Aorta (tissue), 5 donors: ENCODE measurements at places on chromosomes 3 and 15.

GRCh38 chr3:175777495-175777894 is 918.4 kb downstream of the NAALADL2 start:
- no peaks in the 10 kb centered on the region for H3K27me3 ChIP-seq
- H3K4me3 ChIP-seq, result no peak overlapping the region
- no peak for DNase-seq
- H3K27ac ChIP-seq, result no peak overlapping the region

DNA sequence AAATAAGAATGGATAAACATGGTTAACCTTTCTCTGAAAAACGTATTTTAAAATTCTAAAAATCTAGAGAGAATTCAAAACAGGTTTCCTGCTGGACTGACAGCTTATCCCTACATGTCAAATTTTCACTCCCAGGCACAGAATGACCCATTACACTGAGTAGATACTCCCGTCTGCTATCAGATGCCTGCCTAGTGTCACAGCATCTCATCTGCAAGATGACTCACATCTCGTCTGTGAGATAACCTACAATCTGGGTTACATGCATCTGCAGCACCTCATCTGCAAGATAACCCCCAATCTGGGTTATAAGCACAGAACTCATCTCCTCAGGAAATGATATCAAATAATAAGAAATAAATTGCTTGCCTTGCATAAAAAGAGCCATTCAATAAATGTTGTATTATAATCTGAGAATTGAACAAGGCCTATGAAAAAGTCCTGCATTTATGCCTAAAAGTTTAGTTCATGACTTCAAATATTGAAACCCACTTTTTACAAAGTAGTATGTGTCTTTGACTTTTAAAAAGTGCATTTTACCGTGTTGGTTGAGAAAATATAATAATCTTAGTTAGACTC is 188.3 kb upstream of the THBS1 start:
- H3K4me1 ChIP-seq, result no peaks in the 10 kb centered on the region
- H3K27me3 ChIP-seq, result no peaks in the 10 kb centered on the region
- no peak overlapping the region for H3K4me3 ChIP-seq
- DNase-seq, result no peak
- no peaks in the 10 kb centered on the region for H3K36me3 ChIP-seq

DNA sequence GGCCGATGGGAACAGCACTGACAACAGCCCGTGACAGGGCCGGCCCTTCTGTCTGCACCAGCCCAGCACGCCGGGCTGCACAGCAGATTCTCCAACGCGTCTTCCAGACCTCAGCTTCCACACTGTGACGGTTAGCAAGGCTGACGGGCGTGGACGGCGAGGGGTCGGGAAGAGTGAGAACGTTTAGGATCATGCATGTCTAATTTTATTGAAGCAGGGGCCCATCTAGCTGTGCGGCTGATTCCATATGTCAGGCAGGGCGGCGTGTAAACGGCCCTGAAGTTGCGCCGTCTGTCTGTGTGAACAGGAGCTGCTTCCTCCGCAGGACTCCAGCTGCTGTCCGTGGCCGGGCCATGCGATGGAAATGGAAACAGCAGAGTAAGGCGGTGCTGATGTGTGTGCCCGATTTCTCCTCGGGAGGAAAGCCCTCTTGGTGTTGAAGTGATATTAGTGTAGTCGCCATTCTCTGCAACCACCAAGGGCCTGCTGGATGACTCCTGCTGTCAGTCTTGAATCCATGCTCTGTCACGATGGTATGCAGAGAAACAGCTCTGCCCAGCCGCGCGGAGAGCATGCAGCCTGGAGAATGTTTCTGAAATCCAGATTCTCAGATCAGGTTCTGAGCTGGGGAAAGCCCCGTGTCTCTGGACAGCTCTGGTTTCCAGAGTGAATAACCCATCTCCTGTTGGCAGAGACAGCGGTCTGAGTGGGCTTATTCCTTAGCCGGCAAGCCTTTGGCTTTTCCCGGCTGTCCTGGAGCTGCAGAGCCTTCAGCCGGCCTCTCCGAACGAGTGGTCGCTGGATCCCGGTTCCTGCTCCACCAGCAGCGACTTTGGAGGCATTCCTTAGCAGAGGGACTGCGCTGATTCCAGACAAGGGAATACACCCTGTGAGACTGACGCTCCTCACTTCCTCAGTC is 158.1 kb upstream of the UBE3A start:
- H3K27ac ChIP-seq, result peak overlapping the region; percentile 4
- no peaks in the 10 kb centered on the region for H3K36me3 ChIP-seq
- H3K4me3 ChIP-seq, result no peak overlapping the region
- no peaks in the 10 kb centered on the region for H3K27me3 ChIP-seq
- H3K4me1 ChIP-seq, result peaks cover 2% of the 10 kb centered on the region

- DNase-seq, result no peak
- no peaks in the 10 kb centered on the region for H3K36me3 ChIP-seq
- no peak overlapping the region for H3K27ac ChIP-seq
- H3K27me3 ChIP-seq, result no peaks in the 10 kb centered on the region
Measured at GRCh38 chr15:41562784-41563198, 3.8 kb downstream of the TYRO3 start.

GRCh38 chr15:101316529-101316928 is 21.5 kb upstream of the SNRPA1 start:
- H3K4me1 ChIP-seq, result no peaks in the 10 kb centered on the region
- H3K27me3 ChIP-seq, result no peaks in the 10 kb centered on the region
- H3K27ac ChIP-seq, result no peak overlapping the region
- no peak overlapping the region for H3K4me3 ChIP-seq

DNA sequence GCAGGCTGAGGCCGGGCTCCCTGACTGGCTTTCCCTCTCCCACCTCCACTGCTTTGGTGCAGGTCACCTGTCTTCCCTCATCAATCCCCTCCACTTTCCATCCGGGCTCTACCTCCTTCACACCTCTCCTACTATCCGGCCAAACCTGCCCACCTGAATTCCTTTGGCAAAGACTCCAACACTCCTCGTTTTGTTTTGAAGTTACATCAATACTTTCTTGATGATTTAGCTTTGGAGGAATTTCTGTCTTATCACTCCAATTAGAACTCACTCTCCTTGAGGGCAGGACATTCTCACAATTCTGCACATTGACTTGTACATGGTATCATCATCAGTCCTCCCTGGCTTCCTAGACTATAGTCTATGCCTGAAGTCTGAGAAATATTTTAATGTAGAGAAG is 20.4 kb downstream of the LDHAL6B start:
- no peak for DNase-seq
- H3K36me3 ChIP-seq, result peaks cover 4% of the 10 kb centered on the region
- H3K4me3 ChIP-seq, result no peak overlapping the region
- no peak overlapping the region for H3K27ac ChIP-seq

DNA sequence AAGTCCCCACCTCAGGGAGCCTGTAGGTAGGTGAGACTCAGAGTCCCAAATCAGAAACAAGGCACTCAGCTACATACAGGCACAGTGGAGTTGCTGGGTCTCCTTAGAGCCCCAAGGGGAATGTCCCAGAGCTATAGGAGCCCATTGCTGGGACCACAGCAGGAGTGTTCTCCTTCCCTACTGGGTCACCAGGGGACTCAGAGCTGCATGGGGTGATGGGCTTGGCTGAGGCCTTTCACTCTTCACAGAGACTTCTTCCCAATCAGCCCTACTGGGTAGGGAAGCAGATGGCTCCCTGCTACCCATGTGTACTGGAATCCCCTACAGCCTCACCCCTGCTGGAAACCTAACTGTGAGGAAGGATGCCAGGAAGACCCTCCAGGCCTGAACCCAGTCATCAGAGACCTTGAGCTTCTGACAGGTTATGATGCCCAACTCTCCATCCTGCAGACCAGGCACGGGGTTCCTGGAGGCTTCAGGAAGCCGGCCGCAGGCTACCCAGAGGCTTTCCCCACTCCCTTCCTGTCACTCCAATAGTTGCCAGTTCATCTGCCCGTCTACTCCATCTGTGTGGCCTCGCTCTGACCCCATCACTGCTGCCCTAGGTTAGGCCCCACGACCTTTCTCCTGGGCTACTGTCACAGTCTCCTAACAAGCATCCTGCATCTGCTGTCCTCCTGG is 24.0 kb downstream of the RASGRF1 start:
- no peaks in the 10 kb centered on the region for H3K4me1 ChIP-seq
- H3K4me3 ChIP-seq, result no peak overlapping the region
- no peaks in the 10 kb centered on the region for H3K36me3 ChIP-seq
- H3K27me3 ChIP-seq, result no peaks in the 10 kb centered on the region
- no peak for DNase-seq
- no peak overlapping the region for H3K27ac ChIP-seq

GRCh38 chr3:143266927-143267326 is 147.4 kb downstream of the CHST2 start:
- H3K36me3 ChIP-seq, result no peaks in the 10 kb centered on the region
- H3K4me1 ChIP-seq, result no peaks in the 10 kb centered on the region
- peaks cover 1% of the 10 kb centered on the region for H3K27me3 ChIP-seq

- H3K4me3 ChIP-seq, result no peak overlapping the region
- H3K36me3 ChIP-seq, result no peaks in the 10 kb centered on the region
- H3K27ac ChIP-seq, result no peak overlapping the region
- no peak for DNase-seq
- no peaks in the 10 kb centered on the region for H3K4me1 ChIP-seq
- no peaks in the 10 kb centered on the region for H3K27me3 ChIP-seq
Measured at GRCh38 chr15:93382200-93382820, 293.3 kb upstream of the RGMA start.

- no peak overlapping the region for H3K4me3 ChIP-seq
- H3K4me1 ChIP-seq, result no peaks in the 10 kb centered on the region
Measured at GRCh38 chr3:116338713-116339112, 106.6 kb downstream of the LSAMP start.

GRCh38 chr3:53483821-53484220 is 10.6 kb upstream of the CACNA1D start:
- no peak overlapping the region for H3K4me3 ChIP-seq
- H3K27me3 ChIP-seq, result no peaks in the 10 kb centered on the region
- no peak overlapping the region for H3K27ac ChIP-seq
- no peaks in the 10 kb centered on the region for H3K4me1 ChIP-seq
